ENCODE measurements at places on chromosomes 7 and 10.

GRCh38 chr10:120605410-120605809 is 148.4 kb downstream of the PLPP4 start:
- DNase-seq = no peak

DNA sequence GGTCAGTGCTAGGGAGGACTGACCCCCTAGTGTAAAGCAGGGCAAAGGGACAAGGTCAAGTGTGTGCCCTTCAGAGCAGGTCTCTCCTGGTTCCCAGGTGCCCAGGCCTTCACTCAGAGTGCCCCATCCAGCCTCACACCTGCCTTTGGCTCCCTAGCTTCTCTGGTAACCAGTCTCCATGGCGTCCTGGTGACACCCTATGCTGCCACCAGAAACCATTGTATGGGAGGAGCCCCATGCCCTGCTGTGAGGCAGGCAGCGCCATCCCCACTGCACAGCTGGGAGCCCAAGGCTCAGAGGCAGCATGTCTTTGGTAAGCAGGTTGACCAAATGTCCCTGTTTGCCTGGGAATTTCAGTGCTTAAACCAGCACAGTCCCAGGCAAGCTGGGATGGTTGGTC is 33.1 kb upstream of the HMX3 start:
- no peak for DNase-seq

DNA sequence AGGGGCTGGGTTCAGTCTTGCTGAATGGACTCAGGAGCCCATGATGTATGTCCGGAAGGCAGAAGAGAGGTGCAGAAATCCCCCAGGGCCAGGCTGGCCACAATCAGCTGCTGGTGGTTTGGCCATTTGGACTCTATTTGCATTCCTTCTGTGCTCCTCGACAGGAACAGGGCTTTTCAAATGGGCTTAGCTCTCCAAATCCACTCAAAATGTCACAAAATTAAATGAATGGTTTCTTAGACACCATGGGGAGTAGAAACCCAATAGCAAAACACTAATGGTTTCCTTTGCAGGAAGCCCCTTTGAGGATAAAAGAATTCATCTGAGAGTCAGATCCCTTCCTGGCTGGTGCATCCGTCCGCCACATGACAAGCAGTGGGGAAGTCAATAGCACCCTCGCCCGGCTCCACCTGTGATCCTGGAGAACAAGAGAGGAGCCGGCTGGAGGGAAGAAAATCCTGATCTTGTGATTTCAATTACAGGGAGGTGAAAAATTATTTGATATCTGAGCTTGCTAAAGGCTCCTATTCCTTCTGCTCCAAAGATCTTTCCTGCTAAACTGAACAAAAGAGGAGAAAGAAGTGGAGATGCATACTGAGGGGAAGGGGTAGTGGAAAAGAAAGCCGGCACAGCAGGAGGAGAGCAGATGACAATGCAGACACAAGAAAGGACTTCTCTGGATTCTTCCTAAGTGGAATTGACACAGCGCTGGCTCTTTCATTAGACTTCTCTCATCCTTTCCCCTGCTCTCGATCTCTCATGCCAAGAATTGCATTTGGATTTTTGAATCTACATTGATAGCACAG is 190.7 kb downstream of the C7orf25 start:
- DNase-seq = no peak

DNA sequence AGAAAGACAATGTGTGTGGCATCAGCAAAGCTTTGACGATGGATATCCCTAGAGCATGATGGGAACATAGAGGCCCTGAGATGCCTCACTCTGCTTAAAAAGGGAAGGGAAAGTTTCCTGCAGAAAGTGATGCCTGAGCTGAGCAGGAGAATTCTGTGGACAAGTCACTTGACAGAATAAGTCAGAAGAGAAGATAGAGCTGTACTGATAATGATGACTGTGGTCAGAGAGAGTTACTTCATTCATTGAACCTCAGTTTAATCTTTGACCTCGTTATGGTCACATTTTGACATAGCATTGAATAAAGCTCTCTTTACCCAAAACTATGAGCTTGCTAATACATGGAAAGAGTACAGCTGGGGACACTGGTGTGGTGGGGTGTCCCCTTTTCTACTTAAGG is 7.6 kb downstream of the CUBN start:
- DNase-seq = no peak

GRCh38 chr10:12041766-12042408 is 722 bp downstream of the UPF2 start:
- DNase-seq = no peak

DNA sequence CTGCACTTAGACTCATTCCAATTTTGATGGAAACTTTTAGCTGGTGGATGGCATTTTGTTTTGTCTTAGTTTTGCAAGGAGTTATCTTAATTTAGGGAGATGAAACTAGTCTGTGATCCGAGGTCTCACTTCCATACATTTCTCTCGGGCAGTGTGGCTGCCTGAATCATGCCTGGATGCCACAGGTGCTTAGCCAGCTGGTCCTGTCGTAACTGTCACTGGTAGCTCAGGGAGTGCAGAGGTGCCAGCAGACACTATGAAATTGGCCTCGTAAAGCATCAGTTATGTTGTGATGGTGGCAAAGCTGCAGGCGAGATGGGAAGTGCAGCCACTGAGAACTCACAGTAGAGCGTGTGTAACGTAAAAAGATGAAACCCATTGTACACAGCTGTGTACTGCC is 74.9 kb downstream of the EGFR start:
- DNase-seq = no peak

DNA sequence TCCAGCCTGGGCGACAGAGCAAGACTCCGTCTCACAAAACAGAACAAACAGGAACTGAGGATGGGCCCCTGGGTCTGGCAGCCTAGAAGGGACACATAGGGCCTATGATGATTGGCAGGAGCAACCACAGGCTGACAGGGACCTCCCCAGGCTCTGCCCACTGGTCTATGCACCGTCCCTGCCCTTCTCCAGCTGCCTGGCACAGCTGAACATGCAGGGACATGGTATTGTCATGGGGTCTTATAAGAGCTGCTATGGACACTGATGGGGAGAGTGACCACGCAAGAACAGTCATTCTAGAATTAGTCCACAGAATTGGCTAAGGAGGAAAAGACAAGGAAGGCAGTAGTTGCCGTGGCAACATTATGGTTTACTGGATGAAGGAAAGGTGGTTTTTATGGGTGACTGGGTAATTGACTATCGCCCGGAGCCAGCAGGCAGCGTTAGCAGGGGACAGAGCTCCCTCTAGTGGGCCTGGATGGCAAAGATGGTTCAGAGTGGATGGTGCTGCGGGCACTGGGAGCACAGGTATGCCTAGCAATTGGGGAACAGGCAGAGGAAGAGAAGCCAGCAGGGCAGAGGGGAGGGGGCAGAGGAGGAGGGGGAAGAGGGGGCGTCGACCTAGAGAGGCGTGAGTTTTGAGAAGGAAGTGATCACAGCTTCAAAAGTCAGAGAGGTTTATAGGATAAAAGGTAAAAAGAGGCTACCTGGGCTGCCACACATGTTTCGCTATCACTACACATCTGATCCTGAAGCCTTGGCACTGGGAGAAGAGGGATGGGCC is 7.8 kb upstream of the TRIM56 start:
- DNase-seq = no peak

GRCh38 chr7:82805527-82805960 is 357.1 kb downstream of the PCLO start:
- peak; percentile 79 for DNase-seq

- no peak for DNase-seq
These were observed 36.1 kb upstream of the ZNF138 start for GRCh38 chr7:64758151-64758550.

- no peak for DNase-seq
These were observed 3.6 kb downstream of the PWWP2B start for GRCh38 chr10:132400547-132401151.

DNA sequence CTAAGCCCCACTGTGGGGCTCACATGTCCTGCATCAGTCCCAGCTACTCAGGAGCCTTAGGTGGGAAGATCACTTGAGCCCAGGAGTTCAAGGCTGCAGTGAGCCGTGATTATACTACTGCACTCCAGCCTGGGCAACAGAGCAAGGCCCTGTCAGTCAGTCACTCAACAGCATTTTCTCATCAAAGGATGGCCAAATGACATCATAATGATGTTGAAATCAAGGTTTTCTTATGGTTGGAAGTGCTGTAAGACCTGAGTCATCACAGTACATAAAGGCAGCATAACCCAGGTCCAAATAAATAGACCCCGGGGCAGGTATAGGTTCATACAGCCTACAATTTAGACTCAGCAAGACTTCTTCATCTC is 341.1 kb downstream of the PARD3 start:
- peak; percentile 10 for DNase-seq

DNA sequence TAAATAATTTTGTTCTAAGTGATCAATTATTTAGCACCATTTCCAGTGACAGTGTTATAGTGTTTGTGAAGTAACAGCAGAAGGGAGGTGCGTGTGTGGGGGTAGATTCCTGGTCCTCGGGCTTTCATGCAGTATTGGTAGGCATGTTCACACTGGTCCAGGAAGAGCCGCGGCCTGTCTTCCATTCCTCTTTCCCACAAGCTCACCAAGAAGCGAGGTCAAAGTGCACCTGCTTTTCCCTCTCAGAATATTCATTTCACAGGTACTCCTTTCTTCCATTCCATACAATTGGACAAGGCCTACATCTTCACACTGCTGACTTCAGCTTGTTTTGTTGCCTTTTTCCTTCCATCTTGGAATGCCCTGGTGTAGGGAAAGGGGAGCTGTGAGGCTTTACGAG is 151.8 kb upstream of the CELF2 start:
- no peak for DNase-seq

GRCh38 chr7:51005074-51005473 is 222.4 kb upstream of the GRB10 start:
- DNase-seq = no peak

DNA sequence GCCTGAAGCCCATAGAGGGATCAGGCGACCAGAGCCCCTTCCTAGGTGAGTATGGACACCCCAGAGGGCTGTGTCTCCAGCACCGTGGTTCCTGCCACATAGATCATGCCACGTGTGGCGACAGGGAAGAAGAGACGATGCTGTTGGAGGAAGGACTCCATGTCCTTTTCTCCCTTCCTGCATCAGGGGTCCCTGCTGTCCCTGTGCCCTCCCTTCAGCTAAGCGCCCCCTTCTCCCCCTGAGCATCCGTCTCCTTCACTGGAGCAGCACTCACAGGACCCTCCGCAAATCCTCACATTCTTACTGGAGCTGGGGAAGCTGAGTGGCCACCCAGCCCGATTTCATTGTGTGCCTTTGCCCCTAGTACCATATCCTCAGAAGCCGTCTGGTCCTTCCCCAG is 85.6 kb upstream of the NPS start:
- no peak for DNase-seq

- DNase-seq = no peak
These were observed 61.2 kb upstream of the ABLIM1 start for GRCh38 chr10:114719311-114719710.

DNA sequence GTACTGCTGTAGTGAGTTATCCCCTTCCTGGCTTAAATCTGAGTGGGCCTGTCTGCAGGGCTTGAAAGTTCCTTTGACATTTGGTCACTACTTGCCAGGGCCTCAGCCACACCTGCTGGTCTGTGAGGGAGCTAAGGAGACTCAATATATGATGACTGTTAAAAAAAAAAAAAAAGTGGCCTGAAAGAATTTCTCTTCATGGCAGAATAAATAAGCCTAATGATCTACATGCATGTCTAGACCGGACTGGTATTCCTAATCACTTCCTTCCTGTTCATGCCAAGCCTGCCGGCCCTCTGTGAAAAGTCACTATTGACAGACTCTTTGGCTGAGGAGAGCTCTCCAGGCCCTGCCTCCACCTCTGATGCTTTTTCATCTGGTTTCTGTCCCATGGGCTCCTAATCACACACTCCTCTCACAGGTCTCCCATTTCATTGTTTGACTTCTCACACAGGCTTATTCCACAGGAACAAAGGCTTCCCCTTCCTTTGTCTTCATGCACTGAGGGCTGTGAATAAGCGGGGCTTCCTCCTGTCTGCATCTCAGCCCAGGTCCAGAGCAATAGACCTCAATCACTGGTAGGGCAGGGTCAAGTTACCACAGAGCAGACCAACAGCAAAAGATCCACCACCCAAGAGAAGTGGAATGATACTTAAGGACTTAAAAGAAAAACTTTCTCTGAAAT is 99.1 kb upstream of the SEC61G start:
- DNase-seq = no peak

DNA sequence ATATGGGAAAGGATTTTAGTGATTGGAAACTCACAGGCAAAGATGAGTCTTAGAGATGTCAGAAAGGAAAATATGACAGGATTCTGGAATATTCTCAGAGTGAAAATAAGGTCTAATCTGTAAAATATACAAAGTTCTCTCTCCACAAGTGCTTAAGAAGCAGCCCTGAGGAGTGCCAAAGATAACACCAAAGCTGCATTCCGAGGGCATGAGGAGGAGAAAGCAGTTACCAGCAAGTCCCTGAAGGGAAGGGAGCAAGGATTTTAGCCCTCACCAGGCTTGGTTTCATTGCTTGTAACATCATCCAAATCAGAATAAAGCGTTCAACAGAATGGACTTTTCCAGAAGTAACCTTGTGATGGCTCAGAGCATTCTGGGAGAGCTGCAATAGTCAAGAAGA is 31.4 kb upstream of the DLX6 start:
- DNase-seq = no peak

GRCh38 chr10:5971315-5971832 is 6.0 kb downstream of the IL15RA start:
- no peak for DNase-seq

- no peak for DNase-seq
These were observed 6.0 kb upstream of the MUC12 start for GRCh38 chr7:100963386-100963785.

GRCh38 chr7:11847336-11847735 is 15.3 kb upstream of the THSD7A start:
- no peak for DNase-seq

DNA sequence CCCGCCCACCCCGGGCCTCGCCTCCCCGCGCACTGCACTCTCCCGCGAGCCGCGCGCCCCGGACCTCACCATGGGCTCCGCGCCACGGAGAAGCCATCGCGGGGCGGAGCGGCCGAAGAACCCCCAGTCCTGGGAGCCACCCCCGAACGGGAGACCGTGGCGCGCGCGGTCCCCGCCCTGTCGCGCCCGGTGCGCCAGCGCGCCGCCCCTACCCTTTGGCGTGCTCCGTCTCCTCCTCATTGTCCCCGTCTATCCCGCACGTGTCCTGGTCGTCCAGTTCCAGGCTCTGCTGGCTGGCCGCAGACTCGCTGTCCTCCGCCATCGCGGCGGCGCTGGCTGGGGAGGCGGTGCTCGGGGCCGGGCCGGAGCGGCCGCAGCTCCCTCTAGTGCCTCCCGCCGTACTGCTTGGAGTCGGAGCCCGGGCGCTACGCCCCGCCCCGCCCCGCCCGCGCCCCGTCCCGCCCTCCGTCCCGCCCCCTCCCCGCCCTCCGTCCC is at the start of gene NMT2:
TSS of gene NMT2 (minus strand) at position 403 of the 495 bp plus-strand sequence. CDS start at position 322, 81 bp downstream.
- DNase-seq = no peak

GRCh38 chr7:29192811-29193210 is 1.8 kb upstream of the CHN2 start:
- DNase-seq = no peak

GRCh38 chr10:17396004-17396403 is 58.4 kb downstream of the ST8SIA6 start:
- DNase-seq = no peak

DNA sequence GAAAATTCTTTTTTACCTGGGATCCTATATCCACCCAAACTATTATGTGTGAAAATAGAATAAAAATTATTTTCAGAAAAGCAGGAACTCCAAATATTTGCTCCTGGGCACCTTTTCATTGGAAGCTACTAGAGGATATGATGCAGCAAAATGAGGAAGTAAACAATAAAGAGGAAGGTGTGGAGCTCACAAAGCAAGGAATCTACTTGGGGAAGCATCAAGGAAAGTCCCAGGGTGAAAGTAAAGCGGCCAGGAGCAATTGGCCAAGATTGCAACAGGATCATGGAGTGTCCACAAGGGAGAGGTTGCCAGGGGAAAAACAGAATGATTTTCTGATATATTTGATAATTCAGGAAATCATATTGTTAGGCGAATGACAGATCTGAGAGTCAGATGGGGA is 80.8 kb downstream of the CARD11 start:
- no peak for DNase-seq

GRCh38 chr7:102433219-102434038 is at the start of gene ORAI2:
TSS of gene ORAI2 (plus strand) at chr7:102433575. CDS start at chr7:102438957, 5,382 bp downstream.
- no peak for DNase-seq
